ENCODE measurements at places on chromosomes 16 and 17.

DNA sequence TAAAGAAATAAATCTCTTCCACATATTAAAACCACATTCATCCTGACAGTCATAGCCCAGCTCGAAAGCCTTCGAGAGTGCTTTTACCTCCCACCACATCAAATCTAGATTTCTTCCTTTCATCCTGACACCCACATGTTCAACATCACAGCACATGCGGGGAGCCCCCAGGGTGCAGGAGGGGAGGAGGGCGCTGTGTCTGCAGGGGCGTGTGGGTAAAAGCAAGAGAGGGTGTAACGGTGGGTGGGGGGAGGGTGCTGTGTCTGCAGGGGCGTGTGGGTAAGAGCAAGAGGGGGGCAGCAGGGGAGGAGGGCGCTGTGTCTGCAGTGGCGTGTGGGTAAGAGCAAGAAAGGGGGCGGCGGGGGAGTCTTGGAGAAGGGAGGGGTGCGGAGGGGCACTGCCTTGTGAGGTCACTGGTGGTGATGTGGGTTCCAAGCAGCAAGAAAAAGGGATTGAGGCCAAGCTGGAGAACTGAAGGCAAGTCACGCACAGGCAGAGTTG is 34.7 kb downstream of the ADCY9 start:
- no peak for DNase-seq

GRCh38 chr17:49996495-49997300 is 1.7 kb upstream of the DLX3 start:
- DNase-seq: no peak

DNA sequence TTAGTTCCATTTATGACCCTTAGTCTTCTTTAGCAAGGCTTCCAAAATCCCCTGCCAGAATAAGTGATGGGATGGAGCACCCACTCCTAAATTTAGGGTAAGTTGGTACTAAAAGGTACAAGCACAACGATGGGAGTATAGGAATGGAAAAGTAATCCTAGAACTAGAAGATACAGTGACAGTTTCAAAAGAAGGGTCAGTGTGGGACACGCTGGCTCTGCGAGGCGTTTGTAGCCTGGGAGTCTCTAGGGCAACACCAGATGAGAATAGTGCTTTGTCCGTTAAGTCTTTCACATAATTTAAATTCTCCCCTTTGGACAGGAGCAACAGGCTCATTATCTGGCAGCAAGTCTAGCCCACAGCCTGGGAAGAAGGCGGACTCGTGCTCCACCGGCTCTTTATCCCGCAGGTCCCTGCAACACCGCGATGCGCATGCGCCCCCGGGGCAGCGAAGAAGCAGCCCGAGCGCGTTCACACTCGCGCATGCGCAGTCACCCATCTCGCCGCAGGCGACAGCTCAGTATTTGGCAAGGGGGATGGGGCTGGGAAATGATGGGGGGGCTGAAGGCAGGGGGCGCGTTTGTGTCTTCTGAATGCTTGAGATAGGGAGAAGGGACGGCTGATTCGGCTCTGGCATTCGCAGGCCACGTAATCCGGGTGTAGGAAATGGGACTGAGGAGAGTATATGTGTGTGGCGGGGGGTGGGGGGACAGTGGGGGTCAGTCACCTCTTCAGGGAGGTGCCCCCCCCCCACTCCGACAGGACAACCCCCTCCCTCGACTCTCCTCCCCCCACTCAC is 564 bp downstream of the SPOP start:
- DNase-seq: peak; percentile 92

GRCh38 chr17:40417258-40417608 is 463 bp downstream of the TOP2A start:
- no peak for DNase-seq

GRCh38 chr16:28990375-28991040 is 5.7 kb downstream of the LAT start:
- no peak for DNase-seq

GRCh38 chr17:64077379-64077778 is 52.6 kb downstream of the ERN1 start:
- DNase-seq: no peak

- DNase-seq: no peak
These were observed 6.2 kb downstream of the MT2A start for GRCh38 chr16:56614549-56614991.

DNA sequence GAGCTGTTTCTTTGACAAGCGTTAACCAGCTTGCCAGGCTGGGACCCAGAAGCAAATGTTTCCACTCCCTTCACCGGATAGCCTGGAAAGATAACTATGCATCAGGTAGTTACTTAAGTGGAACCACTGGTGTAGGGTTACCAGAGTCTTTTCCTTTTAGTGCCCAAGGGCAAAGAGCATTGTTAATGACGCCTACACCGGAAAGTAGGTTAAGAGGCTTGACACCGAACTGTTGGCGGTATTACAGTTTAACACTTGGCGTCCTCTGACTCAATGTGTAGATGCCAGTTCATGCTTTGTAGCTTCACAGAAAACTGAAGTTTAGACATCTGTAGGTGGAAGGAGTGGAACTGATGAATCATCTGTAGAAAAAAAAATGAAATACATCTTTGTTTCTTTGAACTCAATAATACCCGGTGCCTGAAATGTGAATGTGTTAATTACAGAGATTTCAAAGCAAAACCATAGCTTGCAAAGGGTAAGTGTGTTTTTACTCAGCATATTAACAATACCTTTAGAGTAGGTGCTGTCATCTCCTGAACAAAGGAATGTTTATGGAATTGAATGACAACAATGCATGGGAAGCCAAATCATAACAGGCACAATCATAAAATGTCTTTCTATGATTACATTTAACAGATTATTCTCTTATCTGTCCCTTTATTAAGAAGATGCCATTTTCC is 426.7 kb upstream of the SALL1 start:
- DNase-seq: no peak

- DNase-seq: peak; percentile 44
These were observed 2.1 kb upstream of the ZSCAN10 start for GRCh38 chr16:3101018-3101840.

DNA sequence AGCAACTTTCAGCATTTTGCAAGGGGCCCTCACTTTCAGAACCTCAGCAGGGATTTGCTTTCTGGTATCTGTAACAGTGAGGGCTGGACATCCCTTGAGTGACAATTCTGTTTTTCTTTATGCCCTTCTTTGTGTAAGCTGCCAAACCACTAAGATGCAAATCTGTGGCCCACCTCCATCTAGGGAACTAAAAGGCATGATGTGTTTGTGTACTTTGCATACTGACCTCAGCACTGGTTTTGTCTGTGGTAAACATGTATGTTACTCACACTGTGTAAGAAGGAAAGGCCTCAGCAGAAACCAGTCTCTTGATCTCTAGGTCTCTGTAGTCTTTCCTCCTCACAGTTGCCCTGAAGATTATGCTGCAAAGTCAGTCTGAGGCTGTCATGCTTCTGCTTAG is 396.6 kb upstream of the DYNLRB2 start:
- no peak for DNase-seq

- DNase-seq: peak; percentile 78
These were observed 414 bp downstream of the DUSP14 start for GRCh38 chr17:37490022-37490587.

- no peak for DNase-seq
These were observed 29.7 kb downstream of the MRTFB start for GRCh38 chr16:14100825-14101224.

- no peak for DNase-seq
These were observed 70.9 kb upstream of the GSE1 start for GRCh38 chr16:85541980-85542900.

GRCh38 chr17:17236295-17237025 is 508 bp downstream of the FLCN start:
- no peak for DNase-seq

- no peak for DNase-seq
These were observed 46.5 kb downstream of the MAPT start for GRCh38 chr17:45940826-45941225.

- DNase-seq: no peak
These were observed 13.8 kb upstream of the CTCF start for GRCh38 chr16:67548265-67549126.

DNA sequence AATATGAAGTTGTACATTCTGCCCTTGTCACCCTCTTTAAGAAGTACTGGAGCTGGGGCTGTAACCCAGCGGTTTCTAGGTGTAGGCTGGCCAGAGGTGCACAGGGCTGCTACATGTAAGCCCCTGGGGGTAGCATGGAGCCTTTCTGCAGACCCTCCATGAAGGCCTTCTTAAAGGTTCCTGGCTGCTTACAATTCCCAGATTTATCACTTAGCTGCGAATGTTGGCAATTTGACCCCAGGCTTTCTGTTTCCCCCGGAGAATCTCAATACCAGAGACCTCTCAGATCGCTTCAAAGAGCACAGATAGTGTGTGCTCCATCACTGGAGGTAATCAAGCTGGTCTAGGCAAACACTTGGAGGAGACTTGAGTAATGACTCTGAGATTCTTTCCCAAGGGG is 309.4 kb downstream of the CBLN1 start:
- no peak for DNase-seq

DNA sequence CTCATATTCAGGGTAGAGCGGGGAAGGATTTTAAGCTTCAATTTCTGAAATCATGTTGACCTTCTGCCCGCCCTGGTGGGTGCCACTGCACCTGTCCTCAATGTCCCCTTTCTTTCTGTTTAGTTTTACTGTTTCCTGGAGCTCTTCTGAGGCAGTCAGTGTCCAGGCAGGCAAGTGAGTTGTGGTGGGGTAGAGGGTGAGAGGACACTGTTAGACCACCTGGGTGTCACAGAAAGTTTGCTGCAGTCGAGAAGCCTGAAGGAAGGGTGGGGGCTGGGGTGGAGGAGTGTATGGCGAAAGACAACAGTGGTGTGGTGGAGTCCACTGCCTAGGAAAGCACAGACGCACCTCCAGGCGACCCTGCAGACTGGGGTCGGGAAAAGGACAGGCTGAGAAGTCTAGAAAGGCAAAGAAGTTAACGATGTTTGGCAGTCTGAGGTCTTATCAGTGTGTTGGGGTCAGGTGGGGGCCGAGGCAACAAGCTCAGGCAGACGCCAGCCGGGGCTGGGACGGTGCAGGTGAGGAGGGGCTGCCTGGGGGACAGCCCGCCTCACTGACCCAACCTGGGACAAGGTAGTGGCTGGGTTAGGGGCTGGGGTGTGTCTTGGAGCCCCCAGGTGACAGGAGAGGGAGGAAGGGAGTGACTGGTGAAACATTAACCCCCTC is 23.3 kb upstream of the HOXB13 start:
- no peak for DNase-seq

GRCh38 chr16:72983241-72983640 is 64.7 kb downstream of the ZFHX3 start:
- no peak for DNase-seq

- no peak for DNase-seq
These were observed 28.0 kb upstream of the MAF start for GRCh38 chr16:79628501-79628975.

DNA sequence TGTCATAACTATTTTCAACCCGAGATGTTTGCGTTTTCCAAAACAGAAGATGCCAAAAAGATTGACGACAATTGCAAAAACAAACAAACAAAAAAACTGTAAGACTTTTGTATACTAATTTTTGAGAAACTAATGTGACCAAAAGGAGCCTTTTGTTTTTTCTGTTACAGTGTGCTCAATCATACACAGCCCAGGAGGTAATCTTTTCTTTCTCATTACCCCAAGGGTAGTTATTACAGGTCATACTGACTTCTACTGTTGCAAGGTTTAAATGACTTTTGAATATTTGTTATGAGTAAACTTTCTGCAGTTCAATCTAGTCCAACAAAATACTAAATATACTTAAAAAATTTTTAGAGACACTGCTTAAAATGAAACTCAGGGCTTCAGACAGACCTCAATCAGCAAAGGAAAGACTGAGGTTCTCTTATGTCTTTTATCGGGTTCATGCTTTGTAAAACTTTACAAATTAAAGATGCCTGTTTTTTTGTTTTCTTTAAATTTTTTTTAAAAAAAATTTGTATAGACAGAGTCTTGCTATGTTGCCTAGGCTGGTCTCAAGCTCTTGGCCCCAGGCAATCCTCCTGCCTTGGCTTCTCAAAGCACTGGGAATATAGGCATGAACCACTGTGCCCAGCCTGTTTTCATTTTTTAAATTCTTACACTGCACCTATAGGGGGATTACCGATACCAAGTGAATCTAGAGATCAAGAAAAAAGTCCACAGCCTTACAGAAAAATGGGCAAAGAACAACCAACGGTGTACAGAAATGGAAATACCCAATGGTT is 47.6 kb downstream of the SPOP start:
- DNase-seq: no peak

GRCh38 chr17:79049821-79050220 is 24.8 kb upstream of the ENGASE start:
- no peak for DNase-seq

DNA sequence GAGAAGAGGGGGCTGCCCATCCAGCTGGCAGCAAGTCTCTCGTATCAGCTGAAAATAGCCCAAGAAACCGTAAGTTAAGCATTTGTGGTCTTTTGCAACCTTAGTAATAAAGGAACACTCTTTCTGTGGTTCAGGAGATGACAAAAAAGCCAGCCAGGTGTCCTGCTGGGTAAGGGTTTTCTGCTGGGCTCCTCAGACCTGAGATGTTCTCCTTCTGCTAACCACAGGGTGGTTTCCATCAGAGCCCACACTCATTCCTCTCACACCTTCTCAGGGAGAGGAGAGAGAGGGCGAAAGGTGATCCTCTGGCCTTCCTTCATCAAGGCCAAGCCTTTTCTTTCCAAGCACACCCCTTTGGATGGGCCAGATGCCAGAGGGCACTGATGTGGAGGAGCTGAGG is 70.7 kb downstream of the TEX14 start:
- no peak for DNase-seq

DNA sequence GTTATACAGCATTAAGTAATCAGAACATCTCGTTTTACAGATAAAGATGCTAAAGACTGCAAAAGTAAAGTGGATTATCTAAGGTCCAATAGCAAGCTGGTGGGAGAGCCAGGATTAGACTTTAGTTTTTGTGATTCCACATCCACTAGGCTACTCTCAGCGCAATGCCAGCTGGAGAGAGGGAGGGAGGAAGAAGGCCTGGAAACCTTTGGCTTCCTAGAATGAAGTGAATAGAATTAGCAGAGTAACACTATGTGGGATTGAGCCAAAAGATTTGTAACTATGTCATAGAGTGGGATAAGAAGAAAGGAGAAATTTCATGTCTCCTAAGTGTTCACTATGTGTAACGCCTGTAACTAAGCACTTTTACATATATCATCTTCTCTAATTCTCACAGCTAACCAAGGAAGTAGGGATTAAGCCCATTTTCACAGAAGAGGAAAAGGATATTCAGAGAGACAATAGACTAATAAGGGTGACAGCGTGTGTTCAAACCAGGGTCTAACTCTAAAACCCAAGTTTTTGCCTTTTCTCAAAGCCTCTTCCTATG is 25.4 kb upstream of the NSRP1 start:
- no peak for DNase-seq

All from NCI-H1930 (cell line).